Activated CD8-positive, alpha-beta memory T cell treated with anti-CD3 and anti-CD28 coated beads for 24 hours (primary cell): ENCODE measurements at places on chromosomes 2 and 18.

DNA sequence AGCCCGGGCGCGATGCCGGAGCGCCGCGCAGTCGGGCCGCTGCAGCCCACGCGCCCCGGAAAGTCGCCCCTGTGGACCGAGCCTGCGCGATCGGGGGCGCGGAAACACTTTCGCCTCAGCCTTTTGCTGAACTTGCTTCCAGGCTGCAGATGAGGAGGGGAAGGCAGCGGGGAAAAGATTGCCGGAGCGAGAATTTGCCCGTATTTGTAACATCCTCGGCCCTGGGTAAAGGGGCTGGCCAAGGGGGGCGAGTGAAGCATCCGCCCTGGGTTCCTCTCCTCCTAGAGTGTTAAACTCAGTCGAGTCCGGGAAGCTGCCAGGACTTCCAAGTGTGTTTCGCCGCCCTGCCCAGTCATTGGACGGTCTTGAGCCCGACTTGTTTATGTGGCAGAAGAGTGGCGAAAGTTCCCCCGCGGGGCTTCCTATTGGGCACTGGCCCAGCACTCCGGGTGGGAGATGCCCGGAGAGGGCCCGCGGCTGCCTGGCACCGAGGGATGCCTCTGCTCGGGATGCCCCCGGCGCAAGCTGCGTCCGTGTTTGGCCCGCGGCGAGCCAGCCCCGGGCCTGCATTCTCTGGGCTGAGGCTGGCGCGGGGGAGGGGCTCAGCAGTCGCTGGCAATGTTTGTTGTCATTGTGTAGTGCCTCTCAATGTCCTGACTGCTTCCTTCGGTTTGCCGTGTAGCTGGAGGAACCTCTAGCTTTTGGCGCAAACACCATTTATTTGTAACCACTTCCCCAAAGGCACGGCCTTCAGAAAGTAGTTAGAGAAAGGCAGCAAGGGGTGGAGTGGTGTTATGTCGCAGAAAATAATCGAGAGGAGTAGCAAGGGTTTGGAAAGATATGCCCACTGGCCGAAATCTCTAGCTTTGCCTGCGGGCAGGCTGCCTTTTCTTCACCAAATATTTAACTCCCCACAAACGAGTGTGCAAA, 1.1 kb downstream of the CYBRD1 start:
- DNase-seq, result peak; percentile 67

DNA sequence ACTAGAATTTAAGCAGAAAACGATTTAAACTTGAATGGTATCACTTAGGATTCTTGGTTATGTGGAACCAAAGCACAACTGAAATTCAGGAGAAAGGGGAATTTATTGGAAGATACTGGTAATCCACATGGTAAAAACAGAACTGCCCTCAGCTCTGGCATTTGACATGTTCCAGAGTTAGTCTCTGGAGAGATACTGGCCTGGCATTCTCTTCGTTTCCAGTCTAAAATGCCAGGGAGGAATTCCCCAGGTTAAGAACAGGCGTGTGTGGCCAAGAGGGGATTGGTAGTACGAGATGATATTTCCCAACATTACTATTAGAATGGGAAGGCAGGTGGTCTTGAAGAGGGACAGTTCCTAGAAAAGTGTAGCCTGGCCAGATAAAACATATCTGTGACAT, 68.5 kb upstream of the TXNDC2 start:
- no peak for DNase-seq

DNA sequence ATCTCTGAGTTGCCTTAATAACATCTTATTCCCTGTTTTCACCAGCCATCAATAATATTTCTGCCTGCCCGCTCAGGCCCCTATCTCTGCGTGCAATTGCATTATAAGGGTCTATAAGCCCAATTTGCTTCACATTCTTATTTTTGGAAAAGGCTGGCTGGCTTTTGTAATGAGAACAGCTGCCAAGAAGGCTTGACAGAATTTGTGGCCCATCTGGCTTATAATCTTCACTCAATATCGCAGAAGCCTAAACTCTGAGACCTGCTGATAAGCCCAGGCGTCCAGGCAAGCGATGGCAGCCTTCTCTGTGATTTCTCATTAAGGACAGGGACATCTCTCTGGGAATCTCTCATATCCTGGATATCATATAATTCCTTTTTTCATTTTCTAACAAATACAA, 1618.6 kb upstream of the CELF4 start:
- DNase-seq, result no peak

- no peak for DNase-seq
These were observed 160.7 kb downstream of the FSHR start for GRCh38 chr2:48993576-48993975.
